Activated T-cell treated with anti-CD3 and anti-CD28 coated beads for 4 hours (primary cell): ENCODE measurements at places on chromosomes 12 and 14.

- DNase-seq: no peak
Observed at GRCh38 chr14:76954394-76955190, 73.9 kb downstream of the IRF2BPL start.

- no peak for DNase-seq
Observed at GRCh38 chr12:34126239-34126641, 103.9 kb downstream of the ALG10 start.

DNA sequence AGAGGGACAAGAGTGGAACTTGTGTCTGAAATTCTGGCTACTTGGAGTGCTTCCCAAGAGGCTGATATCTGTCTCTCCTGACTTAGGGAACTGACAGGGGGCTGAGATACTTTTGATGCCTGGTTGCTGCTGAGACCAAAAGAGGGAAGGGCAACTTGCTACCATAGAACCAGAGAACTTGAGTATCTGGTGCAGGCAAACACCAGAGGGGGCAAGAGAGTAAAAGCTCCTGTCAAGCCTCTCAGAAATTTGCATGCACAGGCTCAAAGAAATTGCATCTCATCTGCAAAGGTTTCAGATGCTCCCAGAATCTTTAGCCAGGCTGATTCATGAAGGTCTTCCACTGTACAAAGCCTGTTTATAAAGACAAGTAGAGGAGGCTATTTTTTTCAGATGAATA lies 391.3 kb upstream of the FOXG1 start:
- DNase-seq: no peak

DNA sequence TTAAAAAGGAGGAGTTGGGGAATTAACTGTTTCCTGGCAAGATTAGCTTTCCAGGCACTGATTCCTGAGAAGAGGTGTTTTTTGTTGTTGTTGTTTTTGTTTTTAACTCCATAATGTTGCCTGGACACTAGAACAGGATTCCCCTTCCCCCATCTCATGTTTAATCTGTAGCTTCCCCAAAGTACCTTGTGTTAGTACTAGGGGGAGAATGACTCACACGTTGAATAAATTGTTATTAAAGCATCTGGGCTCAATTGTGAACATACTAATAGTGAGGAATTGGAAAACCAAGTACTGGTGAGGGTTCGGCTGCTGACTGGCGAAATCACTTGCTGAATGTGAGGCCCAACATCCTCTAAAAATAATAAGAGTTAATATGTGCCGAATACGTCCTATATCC lies 1.3 kb upstream of the GNG2 start:
- DNase-seq: no peak

DNA sequence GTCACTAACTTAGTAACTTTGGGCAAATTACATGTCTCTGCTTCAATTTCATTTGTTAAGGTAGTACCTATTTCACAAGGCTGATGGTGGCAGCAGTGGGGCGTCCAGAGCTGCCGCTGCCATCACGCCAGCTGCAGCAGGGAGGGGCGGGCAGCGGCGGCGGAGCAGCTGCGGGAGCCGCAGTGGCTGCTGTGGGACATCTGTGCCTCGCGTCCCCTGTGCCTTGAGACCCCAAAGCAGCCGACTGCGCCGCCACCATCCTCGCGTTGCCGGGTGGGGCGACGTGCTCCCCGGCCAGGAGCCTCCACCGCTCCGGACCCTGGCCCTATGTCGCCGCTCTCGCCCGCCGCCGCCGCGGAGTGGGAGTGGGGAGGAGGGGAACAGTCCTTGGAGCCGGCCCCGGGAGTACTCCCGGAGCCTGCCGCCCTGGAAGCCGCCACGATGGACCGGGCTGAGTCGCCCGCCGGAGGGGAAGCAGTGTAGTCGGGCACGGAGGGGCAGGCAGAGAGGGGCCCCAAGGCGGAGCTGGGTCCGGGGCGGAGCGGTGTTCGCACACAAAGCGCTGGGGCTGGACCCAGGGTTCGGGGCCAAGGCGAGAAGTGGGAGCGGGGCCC lies 51.4 kb downstream of the A2M start:
- DNase-seq: peak; percentile 24

DNA sequence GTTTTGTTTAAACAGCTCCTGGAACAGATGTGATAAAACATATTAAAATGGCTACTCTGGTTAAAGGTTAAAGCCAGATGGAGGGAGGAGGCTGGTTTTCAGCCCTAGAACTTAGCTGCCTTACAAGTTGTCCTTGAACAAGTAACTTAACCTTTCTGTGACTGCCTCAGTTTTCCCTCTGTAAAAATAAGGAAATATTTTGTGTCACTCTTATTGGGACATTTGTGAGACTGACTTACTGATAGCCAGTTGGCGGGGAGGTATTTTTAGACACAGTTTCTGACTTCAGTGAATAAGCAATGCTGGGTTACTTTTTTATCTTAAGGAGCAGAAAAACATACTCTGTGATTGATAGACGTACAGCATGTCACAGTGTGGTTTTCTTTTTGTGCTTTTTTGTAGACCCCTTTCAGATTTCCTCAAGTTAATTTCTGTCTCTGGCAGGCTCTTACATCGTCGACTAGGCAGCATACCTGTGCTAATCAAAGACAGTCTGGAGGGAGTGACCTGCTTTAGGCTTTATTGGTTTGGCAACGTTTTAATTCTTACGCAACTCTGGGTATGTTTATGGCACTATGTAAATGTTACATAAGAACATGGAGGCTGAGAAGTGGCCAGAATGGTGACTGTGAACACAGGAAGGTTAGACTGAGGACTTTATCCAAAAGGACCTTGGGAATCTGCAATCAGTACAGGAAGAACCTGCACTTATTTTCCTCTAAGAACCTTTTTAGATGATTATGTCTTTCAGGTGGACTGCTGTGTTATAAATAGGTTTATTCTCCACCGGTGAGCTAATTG lies 3.3 kb downstream of the ACVR1B start:
- DNase-seq: no peak

GRCh38 chr14:21263284-21264024 lies 5.8 kb downstream of the HNRNPC start:
- no peak for DNase-seq

GRCh38 chr14:89720741-89721729 lies 233.5 kb downstream of the EFCAB11 start:
- DNase-seq: peak; percentile 38

- DNase-seq: no peak
Observed at GRCh38 chr14:44291366-44291915, 215.6 kb downstream of the FSCB start.

DNA sequence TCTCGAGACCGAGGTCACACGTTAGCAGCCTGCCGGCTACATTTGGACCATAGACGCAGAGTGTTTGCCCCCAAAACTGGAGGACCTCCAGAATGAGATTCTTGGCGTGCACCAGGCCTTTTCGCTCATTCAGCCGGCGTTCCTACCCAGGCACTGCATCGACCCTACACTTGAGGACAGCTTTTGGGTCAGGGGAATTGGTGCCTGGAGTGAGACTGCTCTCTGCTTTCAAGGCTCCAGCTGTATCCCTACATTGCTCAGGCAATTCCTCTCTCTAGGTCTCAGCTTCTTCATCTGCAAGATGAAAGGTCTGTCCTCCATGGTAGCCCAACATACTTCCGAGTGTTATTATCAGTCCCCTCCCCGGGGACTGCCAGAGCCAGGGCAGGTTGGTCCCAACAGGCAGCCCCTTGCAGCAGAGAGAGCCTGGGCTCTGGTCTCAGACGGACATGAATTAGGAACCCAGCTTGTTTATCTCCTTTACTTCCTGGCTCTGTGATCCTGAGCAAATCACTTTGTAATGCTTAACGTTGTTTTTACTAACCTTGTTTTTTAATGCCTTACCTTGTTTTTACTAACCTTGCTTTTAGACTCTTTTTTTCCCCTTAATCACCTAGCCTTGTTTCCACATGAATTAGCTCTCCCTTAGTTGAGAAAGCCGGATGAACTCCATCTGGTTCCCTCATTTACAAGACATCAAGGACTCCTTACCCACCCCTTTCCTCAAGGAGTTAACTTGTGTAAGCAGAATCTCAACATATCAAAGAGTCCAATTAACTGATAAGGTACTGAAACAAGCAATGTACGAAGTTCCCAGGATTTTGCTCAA lies 892 bp downstream of the TCHP start:
- no peak for DNase-seq

- DNase-seq: no peak
Observed at GRCh38 chr12:66011731-66012130, 118.8 kb downstream of the LLPH start.

DNA sequence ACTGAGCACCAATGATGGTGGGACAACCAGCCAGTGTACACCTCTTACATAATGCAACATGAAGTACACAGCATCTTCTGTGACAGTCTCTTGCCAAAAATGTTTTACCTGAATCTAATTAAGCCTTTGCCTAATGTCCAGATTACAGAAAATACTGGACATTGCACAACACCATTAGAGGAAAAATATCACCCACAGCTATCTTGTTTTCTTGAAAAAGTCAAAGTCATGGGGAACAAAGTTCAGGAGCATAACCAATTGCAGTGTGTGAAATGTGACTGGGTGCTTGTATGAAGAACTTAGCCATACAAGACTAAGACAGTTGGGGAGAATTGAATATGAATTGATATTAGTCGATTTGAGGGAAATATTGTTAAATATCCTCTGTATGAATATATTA lies 12.1 kb upstream of the ANO6 start:
- no peak for DNase-seq

DNA sequence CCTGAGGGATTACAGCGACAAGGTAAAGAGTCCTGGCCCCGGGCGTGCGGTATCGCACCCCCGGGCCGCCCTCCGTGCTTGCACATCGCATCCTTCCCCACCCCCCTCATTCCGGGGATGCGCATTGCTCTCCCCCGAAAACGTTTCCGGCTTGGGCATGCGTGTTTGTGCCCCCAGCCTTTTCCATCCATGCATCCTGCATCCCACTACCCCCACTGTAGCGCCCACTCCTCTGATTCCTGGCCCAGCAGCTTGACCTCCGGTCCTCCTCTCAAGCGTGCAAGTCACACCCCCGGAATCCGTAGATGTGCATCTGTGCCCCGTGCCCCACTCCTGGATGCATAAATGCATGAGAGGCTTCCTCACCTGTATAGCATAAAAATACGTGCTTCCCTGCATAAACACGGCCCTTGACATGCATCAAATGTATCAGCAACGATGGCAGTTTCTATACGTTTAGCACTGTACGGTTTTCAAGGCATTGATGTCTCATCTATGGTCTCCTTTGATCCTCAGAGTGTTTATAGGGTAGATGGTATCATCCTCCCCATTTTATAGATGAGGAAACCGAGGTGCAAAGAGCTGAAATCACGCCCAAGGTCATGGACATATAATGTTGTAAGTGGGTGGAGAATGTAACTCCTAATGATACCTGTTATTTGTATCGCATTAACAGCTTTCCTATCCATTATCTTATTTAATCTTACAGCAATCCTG lies 484 bp downstream of the RIC8B start:
- no peak for DNase-seq

DNA sequence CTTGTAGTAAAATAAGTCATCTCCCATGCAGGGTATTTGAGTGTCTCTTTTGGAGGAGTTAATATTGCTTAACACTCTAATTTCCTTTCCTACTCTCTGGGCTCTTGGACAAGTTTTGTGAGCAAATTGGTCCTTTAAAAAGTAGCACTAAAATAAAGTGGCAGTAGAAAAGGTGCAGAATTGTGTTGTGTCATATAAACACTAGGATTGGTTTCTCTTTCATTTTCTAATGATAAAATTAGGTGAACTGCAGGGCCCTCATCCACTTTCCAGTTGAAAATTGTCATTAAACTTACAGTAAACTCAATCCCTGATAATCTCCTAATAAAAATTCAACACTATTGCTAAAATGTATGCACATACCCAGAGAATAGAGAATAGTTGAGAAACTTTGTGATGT lies 42.6 kb upstream of the REP15 start:
- no peak for DNase-seq

- DNase-seq: no peak
Observed at GRCh38 chr12:953776-954175, 4.3 kb upstream of the RAD52 start.

DNA sequence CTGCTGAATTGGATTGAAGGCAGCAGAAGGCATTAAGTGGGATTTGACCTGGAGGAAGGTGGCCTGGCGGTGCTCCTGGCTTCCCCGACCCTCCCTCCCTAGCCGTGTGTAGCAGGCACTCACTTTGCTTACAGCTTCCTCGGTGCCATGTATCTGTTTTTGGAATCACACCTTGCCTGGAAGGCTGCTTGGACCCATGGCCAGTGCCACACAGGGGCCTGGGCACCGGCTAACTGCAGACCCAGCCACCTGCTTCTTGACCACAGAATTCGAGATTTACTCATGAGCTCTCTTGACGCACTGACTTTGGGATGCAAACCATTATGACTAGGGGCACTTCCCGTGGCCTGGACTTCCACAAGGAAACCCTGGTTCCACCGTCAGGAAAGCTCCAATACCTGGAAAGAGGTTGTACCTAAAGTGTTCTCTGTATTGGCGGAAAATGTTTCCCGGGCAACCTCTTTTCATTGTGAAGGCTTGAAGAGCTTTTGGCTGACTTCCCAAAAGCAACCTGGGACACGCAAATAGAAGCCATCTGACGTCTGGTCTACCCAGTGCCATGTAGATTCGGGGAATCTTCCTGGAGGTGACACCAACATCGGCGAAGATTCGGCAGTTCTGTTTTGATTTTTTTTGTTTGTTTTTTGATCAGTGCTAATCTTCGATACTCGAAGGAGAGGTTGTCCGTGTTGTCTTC lies 125.6 kb upstream of the RTL1 start:
- DNase-seq: no peak

DNA sequence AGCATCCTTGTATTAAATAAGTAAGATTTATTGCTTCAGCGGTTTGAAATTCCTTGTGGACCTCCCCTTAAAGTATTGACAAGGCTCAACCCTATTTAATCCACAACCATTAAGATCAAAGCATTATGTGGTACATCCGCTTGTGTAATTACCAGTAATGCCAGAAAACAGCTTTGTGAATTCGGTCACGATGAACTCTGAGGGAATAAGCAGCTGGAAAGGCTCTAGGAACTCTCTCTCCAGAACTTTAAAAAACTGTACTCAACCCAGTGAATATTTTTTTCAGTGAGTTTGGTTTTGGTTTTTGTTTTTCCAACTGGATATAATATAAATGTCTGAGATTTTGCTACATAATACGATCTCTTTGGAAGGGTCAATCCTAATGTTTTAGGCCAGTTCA lies 49.3 kb upstream of the DIO2 start:
- DNase-seq: no peak

- DNase-seq: no peak
Observed at GRCh38 chr12:115661112-115661511, 616.4 kb downstream of the MED13L start.

DNA sequence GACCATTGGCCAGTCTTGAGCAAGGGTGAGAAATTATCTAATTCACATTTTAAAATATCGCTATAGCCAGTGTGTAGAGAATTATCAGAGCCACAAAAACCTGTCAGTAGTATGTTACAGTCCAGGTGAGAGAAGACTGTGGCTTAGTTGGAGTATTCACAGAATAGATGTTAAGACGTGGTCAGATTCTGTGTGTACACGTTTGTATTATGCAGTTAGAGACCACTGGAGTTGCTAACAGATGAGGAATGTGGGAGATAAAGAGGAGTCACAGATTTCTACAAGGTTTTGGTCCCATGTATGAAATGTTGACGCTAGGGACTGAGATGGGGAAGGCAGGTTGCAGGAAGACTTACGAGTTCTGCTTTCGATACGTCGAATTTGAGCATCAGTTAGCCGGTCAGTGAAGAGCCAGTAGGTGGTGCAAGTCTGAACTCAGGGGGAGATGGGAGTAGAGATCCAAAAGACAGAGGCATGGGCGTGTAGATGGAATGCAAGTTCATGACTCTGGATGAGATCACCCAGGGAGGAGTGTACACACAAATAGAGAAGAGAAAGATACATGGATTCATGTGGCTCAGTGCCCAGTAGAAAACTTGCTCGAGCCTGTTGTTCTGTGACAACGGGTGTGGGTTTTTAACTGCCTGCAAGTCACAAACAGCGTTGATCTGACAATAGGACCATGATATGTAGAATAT lies 114.8 kb upstream of the FLRT2 start:
- DNase-seq: no peak

- DNase-seq: no peak
Observed at GRCh38 chr12:85794531-85794930, 41.7 kb downstream of the RASSF9 start.
